Kasumi-1 (cell line): ENCODE measurements at places on chromosomes 16 and 17.

DNA sequence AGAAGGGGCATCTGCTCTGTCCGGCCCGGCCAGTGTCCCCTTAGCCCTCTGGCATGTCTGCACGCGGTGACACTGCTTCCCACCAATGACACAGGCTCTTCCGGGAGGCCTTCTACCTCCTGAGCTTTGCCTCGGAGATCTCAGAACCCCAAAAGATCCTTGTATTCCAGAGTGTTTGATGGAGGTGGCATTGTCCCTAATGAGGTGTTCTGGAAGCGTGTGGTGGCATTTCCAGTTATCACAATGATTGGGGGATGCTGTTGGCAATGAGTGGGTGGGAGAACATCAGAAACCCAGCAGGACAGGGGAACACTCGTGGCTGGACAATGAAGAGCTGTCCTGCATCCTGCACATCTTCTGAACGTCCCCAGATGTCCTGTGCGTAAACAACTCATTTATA lies 198.0 kb downstream of the XYLT1 start:
- DNase-seq: no peak

DNA sequence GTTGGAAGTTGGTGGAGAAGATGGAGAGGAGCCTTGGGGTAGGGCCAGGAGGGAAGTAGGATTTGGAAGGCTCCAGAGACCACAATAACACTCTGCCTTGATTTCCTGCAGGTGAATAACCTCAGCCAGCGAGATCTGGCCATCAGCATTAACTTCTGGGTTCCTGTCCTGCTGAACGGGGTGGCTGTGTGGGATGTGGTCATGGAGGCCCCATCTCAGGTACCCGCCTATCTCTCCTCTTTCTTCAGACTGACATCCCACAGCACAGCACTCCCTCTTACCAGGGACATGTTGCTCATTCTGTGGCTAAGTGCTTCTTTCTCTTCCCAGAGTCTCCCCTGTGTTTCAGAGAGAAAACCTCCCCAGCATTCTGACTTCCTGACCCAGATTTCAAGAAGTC lies 4.9 kb downstream of the COX6A2 start:
- DNase-seq: no peak

- no peak for DNase-seq
Observed at GRCh38 chr17:7562208-7562605, 488 bp downstream of the SENP3 start.

- DNase-seq: peak; percentile 36
Observed at GRCh38 chr17:7843536-7844291, 9.7 kb downstream of the KDM6B start.

DNA sequence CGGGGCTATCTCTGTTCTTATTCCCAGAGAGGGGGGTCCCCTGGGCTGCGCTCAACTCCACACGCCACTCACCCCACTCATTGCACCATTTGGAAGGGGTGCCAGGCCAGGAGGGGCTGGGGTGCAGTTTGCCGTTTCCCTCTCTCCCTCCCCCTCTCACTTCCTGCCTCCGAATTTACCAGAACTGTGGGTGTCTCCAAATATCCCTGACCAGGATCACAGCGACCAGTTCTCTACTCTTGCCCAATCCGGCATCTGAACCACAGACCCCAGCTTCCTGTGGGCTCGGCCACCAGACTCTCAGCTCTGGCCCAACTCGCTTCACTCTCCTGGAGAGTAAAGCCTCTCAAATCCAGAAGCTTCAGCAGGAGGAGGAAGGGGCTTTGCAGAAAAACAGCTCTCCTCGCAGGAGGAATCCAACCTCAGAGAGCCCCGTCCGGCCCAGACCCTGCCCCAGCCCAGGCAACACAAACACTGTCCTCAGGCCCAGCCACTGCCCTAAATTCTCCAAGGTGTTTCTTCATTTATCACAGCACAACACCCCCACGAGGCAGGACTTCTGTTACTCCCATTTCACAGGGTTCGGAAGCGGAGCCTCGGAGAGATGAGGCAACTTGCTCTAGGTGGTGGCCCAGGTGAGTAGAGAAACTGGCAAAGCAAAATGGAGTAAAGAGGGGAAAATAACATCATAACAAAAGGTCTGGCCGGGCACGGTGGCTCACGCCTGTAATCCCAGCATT lies 423 bp upstream of the ASGR2 start:
- no peak for DNase-seq

DNA sequence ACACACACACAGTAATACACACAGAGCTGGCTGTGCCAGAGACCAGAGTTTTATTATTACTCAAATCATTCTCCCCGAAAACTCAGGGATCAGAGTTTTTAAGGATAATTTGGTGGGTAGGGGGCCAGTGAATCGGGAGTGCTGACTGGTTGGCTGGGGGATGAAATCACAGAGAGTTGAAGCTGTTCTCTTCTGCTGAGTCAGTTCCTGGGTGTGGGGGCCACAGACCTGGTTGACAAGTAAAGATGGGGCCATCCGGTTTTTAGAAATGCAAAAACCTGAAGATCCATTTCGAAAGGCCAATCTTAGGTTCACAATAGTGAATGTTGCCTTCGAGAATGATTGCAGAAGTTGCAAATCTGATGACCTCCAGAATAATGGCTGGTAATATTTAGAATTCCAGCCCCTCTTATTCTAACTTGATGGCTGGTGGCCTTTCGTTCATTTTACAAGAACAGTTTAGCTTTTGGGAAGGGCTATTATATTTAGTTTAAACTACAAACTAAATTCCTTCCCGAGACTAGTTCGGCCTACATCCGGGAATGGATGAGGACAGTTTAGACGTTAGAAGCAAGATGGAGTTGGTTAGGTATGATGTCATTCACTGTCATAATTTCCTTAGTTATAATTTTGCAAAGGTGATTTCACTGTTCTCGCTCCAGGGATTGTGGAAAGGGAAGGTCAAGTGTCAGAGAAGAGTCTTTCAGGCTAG lies 123.2 kb downstream of the KCNJ18 start:
- DNase-seq: no peak

GRCh38 chr17:42704837-42705494 lies 22.6 kb downstream of the CNTNAP1 start:
- no peak for DNase-seq

DNA sequence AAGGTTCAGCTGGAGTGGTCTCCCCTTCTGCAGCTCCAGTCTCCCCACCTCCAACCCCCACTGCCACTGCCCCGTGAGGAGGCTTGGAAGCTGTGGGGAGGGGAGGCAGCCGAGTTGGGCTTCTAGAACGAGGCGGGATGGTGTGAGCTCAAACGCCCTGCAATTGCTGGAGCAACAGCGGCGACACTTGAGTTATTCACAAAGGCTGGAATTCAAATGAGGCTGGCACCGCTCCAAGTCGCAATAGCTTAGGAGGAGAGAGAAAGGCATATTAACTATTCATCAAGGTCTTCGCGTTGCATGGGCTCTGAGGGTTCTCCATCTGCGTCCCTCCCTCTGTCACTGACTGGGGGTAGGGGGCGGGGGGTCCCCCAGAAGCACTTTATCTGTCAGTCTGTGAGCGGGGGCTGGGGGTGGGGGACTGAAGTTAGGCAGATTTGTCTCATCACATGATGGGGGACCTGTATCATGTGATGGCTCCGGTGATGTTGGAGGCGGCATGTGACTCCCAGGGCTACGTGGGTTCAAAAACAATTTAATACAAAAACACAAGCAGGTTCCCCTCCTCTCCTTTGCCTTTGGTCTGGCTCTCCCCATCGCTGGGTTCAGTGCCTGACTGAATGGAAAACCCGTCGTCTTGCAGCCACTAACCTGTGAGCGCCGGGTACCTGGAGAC lies 70.5 kb downstream of the RBBP6 start:
- no peak for DNase-seq

DNA sequence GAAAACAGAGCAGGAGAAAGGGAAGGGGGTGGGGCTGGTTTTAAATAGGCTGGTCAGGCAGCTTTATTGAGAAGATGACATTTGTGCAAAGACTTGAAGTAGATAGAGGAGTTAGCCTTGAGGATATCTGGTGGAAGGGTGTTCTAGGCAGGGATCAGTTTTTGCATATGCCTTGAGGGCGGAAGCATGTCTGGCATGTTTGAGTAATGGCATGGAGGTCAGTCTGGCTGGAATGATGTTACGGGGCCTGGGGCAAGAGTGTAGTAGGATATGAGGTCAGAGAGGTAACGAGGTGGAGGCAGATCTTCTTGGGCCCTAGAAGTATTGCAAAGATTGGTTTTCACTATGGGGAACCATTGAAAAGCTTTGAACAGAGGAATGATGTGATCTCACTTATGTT lies 4.8 kb downstream of the RABEP1 start:
- DNase-seq: no peak

DNA sequence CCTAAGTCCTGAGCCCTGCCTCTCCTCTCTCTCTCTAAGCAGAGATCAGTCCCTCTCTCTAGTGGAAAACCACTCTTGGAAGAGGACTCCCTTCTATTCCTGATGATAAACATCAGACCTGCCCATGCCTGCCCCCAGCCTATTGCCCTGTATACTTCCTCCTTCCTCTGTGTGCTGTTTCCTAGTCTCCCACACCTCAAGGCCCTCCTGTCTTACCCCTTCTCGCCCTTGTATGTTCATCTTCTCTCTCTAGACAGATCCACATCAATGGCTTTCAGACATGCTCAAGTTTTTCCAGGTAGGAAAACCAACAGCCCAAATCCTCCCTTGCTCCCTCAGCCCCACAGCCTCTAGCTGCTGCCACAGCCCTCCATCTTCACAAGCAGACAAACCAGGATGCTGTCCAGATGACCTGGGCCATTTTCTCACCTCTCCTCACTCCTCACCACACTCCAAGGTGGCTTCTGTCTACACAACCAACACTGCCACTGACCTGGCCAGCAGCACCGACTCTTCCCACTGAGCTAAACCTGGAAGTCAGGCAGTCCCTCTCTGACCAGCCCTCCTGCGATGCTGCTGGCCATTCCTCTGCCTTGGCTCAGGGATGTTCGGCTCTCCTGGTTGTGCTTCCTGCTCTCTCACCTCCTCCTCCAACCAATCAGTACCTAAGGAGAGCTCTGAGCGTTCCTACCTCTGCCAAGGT lies 36.3 kb downstream of the MARF1 start:
- no peak for DNase-seq
